ENCODE measurements at places on chromosomes 1 and 21.

GRCh38 chr1:165537356-165538109 lies 6.3 kb upstream of the LRRC52 start:
- no peaks in the 10 kb centered on the region for H3K27me3 ChIP-seq
- DNase-seq = no peak
- H3K4me3 ChIP-seq = no peak overlapping the region
- H3K4me1 ChIP-seq = no peaks in the 10 kb centered on the region

GRCh38 chr1:79478160-79478559 lies 471.6 kb upstream of the ADGRL4 start:
- no peak for DNase-seq
- no peaks in the 10 kb centered on the region for H3K36me3 ChIP-seq
- H3K4me1 ChIP-seq = no peaks in the 10 kb centered on the region
- no peaks in the 10 kb centered on the region for H3K27me3 ChIP-seq

GRCh38 chr1:8698012-8698630 lies 119.3 kb downstream of the RERE start:
- no peaks in the 10 kb centered on the region for H3K36me3 ChIP-seq
- no peak for DNase-seq
- peaks cover 18% of the 10 kb centered on the region for H3K27me3 ChIP-seq
- H3K4me3 ChIP-seq = no peak overlapping the region
- no peak overlapping the region for H3K27ac ChIP-seq

DNA sequence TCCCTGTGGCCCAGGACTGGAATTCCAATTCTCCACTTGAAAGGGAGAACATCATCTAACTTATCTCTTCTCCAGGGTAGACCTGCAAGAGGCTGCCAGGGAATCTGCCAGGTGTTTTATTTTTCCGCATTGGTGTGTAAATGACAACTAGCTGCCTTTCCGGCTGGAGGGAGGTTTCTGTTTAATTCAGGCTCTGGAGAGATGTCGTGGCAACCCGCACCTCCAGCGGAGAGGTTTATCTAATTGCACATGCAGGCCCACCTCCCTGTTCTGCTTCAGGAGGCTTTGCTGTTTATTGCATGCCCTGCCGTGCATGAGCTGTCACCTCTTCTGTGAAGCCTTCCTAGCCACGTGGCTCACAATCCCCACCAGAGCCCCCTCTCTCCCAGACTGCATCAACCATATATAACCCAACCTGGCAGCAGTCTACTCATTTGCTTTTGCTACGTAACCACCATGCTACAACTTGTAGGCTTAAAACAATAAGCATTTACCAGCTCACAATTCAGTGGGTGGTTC lies 151.6 kb downstream of the C1orf94 start:
- H3K27me3 ChIP-seq = no peaks in the 10 kb centered on the region
- H3K36me3 ChIP-seq = no peaks in the 10 kb centered on the region
- H3K4me1 ChIP-seq = no peaks in the 10 kb centered on the region
- H3K27ac ChIP-seq = no peak overlapping the region
- no peak overlapping the region for H3K4me3 ChIP-seq

- no peak for DNase-seq
- no peak overlapping the region for H3K27ac ChIP-seq
- H3K27me3 ChIP-seq = no peaks in the 10 kb centered on the region
- no peaks in the 10 kb centered on the region for H3K4me1 ChIP-seq
- H3K36me3 ChIP-seq = no peaks in the 10 kb centered on the region
Observed at GRCh38 chr1:235571482-235571881, 67.2 kb upstream of the B3GALNT2 start.

DNA sequence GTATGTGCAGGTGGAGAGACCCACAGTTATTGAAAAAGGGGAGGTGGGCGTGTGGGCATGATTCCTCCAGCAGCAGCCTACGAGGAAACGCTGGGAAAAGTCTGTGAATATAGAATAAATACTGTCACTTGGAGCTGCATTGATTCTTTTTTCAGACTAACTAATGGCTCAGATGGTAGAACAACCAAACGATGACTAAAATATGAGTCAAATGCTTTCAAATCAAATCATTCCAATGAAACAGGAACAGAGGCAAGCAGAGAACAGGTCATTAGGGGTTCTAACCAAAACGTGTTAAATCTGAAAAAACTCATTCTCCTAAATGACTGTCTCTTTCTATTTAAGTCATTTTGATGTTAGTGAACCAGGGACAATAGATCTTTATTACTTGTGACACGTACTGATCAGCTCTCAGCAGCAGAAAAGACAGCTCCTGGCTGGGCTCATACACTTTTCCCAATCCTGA lies 35.1 kb upstream of the SEC16B start:
- H3K4me3 ChIP-seq = no peak overlapping the region
- no peak for DNase-seq
- no peaks in the 10 kb centered on the region for H3K4me1 ChIP-seq
- no peak overlapping the region for H3K27ac ChIP-seq
- no peaks in the 10 kb centered on the region for H3K36me3 ChIP-seq
- no peaks in the 10 kb centered on the region for H3K27me3 ChIP-seq

- H3K4me1 ChIP-seq = no peaks in the 10 kb centered on the region
- H3K36me3 ChIP-seq = no peaks in the 10 kb centered on the region
- DNase-seq = no peak
- no peak overlapping the region for H3K27ac ChIP-seq
- H3K27me3 ChIP-seq = no peaks in the 10 kb centered on the region
- H3K4me3 ChIP-seq = no peak overlapping the region
Observed at GRCh38 chr1:70112838-70113237, 92.5 kb downstream of the LRRC40 start.

GRCh38 chr1:175400766-175401165 lies 208.2 kb upstream of the KIAA0040 start:
- H3K27ac ChIP-seq = no peak overlapping the region
- no peaks in the 10 kb centered on the region for H3K4me1 ChIP-seq
- DNase-seq = no peak
